ENCODE measurements at places on chromosomes 1 and 21.

DNA sequence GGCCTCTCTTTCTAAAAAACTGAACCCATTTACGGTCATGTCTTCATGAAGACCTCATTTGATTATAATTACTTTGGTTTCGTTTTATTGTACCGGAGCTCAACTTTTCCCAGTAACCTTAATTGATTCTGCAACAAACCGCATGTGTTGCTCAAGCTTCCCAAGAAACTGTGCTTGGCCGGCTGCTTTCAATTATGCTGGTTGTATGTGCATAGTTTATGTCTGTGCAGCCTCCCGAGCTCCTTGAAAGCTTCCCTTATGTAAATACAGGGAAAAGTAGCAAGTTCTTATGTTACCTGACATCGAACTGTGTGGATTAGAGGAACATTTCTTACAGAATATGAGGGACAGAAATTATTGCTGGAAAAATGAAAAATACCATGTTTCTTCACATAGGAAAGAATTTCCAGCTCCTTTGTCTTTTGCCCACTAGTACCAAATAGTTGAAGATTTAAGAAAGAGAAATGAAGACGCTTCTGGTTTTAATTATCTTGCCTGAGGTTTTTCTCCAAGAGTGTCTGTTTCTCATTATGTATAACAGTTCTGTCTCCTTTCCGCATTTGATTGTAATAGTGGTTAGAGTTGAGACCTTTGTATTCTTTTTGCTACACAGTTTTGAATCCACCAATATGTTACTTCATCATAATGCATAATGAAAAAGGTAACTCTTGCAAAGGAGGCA, 2.1 kb downstream of the VCAM1 start:
- DNase-seq: no peak

DNA sequence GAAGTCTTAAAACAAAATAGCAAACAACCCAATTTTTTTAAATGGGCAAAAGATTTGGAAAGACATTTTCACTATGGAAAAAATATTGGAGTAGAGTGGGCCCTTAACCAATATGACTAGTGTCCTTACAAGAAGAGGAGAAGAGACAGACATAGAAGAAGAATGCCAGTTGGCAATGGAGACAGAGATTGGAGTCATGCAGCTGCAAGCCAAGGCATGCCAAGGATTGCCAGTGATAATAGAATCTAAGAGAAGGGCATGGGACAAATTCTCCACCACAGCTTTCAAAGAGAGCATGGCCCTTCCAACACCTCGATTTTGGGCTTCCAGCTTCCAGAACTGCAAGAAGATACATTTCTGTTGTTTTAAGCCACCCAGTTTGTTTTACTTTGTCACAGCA, 92.7 kb downstream of the RGS2 start:
- no peak for DNase-seq

DNA sequence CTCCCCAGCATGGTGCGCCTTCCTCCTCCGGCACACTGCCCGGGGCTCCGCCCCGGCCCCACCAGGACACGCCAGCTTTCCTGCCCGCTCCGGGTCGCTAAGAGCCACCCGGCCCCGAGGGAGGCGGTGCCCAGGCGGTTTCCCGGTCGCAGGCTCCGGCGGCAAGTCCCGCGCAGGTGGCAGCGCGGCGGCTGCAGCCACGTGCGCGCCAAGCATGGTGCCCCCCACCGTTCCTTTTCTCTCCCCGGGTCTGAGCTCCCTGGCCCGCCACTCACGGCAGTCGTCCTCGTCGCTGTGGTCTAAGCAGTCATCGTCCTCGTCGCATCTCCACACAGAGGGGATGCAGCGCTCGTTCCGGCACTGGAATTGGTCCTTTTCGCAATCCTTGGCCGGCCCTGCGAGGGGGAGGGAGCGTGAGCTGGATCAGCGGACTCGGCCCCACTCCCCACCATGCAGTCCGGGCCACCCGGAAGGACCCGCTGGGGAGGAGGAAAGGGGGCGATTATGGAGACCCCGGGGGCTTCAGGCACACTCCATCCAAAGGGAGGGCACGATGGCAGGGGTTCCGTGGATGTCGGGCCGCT, 1.2 kb downstream of the LRP8 start:
- no peak for DNase-seq

GRCh38 chr1:153816283-153816889, 41.2 kb downstream of the SLC27A3 start:
- DNase-seq: no peak

DNA sequence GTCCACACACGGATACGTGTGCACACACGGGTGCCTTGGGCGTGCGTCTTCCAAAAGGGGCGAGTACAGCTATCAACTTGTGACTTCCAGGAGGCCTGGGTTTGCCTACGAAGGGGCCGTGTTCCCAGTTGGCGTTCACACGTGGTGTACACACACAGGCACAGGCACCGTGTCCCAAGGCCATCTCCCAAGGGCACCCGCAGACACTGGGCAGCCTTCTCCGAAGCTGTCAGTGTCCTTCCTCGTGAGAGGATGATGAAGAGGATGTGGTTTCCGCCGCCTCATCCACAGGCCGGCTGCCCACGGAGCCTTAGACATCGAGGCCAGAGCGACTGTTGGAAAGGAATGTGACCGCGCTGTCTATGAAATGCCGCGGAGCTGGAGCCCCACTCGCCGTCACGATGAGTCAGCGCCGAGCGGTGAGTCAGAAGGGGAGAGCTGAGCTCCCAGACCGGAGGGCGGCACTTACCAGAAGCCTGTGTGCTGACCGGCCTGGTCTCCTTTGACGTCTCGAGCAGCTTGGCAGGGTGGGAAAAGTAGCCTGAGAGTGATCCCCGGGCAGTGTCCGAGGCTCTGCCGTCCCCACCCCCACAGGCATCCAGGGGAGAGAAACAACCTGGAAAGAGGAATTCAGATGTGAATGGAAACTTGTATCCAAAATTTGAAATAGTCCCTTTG, 141.4 kb upstream of the ARHGEF16 start:
- peak; percentile 84 for DNase-seq

GRCh38 chr21:41211060-41211805, 43.3 kb downstream of the BACE2 start:
- no peak for DNase-seq

- no peak for DNase-seq
Observed at GRCh38 chr1:165787741-165788140, 19.1 kb upstream of the TMCO1 start.

- DNase-seq: no peak
Observed at GRCh38 chr1:247175458-247175857, 3.6 kb upstream of the ZNF124 start.

DNA sequence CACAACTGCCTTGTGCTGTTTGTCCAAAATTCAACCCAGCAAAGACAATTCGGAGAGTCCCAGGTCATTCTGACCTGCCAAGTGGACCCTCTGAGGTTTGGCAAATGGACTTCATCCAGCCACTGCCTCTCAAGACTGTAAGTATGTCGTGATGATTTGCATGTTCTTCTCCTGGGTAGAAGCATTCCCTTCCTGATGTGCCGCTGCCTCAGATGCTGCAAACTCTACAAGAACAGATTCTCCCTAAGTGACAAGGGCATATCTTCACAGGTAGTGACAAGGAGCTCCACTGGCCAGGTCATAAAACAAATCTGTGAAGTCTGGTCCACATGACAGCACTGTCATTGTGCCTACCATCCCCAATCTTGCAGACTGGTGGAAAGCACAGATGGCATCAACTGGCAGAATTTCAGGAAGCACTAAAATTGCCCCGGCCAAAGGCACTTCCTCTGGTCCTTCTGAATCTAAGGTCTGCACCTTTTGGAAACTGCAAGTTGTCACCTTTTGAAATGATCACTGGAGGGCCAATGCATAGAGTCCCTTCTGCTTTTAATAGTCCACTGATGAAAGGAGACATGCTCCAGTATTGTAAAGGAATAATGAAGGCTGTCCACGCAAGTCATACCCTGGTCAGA, 27.4 kb downstream of the POFUT2 start:
- DNase-seq: no peak

GRCh38 chr1:161258439-161259344, at the start of gene PCP4L1:
PCP4L1 (plus strand) TSS chr1:161258745; CDS start chr1:161258975, 230 bp downstream.
- DNase-seq: peak; percentile 68

DNA sequence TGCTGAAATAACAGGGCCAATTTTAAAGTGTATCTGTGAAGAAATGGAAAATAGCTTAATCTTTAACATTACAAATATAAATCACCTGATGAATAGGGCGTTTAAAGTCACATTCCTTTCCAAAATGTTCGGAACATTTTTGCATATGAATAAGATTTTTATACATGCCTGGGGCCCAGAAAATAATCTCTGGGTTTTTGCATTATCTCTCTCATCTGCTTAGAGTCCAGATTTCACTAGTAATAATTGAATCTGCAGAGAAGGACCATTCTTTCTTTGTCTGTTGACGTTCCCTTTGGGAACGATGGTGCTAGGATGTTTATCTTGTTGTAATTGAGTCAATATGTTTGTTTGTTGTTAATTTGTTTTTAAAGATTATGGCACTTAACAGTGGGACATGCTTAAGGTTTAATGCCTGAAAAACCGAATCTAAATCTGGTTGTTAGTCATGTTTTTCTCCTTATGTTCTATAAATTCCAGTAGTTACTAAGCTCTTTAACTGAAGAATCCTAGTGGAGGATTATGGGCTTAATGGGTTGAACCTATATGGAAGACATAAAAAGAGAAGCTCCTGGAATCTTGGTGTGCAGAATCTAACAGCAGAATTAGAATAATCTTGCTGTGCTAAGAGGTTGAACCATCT, 140.6 kb downstream of the VPS13D start:
- no peak for DNase-seq

DNA sequence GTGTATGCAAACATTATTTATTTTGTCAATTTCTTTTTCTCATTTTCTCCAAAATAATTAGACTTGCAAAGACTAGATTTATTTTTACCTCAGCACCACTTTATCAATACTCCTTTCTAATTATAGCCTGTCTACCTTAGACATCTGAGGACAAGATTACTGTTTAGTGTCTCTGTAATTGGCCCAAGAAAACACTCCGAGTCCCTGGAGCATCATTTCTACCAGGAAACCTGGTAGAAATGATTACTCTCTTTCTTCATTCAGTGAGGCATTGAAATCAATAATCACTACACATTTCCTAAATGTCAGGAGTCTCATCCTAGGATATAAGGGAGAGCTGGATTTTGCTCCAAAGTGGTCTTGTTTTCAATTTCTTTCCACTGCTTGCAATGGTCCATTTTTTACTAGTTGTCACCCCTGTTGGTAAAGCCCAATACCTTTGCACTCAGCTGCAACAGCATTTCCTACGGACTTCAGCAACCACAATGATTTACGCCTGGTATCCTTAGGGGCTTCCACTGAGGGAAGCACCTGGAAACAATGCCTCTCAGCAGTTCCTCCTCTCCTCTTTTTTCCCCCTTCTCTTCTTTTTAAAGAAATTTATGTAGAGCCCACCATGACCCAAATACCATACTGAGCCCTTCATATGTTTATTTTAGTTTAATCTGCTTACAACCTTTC, 64.6 kb downstream of the GRIK1 start:
- DNase-seq: no peak

GRCh38 chr1:227885648-227886502, 61.9 kb downstream of the WNT9A start:
- DNase-seq: no peak

DNA sequence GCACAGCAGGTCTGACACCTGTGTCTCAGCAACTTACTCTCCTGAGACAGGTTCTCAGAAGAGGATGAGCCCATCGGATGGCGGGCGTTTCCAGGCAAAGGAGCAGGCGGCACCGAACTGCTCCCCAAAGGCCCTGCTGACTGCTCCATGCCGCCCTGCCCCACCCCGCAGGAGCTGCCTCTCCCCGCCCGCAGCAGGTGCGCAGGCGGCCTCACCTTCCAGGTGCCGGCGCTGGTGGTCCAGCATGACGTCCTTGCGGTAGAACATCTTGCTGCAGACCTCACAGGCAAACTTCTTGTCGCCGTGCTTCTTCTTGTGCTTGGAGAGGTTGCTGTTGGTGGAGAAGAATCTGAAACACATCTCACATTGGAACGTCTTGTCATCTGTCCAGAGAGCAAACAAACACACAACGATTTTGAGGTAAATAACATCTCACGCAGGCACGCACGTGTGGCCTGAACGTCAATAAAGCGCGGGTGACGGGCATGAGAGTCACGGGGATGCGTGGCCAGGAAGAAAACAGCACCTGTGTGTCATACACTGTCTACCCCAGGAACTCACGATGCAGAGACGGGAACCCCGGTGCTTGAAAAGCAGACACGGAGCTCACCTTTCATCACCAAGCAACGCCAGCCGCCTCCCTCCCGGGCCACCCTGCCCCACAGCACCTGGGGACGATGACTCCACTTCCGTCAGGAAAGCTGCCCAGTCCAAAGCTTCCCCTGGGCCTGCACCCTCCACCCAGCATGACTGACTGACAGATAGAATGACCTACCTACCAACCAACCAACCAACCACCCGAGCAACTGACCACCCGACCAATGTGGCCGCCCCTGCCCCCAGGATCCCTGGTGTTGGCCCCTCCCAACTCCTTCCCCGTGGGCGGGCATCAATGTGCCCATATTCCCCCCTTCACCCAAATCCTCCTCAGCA, 50.9 kb downstream of the PRDM15 start:
- DNase-seq: no peak

DNA sequence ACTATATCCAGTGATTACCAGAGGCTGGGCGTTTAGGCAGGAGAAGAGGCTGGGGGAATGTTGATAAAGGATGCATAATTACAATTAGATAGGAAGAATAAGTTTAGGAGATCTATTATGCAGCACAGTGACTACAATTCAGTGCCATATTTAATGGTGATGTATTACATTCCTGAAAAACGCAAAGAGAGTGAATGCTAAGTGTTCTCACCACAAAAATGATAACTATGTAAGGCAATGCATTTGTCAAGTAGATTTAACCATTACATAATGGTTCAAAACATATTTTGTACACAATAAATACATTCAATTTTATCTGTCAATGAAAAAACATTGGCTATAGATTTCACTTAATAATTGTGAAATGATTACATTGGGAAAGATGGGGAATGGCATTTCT, 548.9 kb downstream of the NUF2 start:
- no peak for DNase-seq

- no peak for DNase-seq
Observed at GRCh38 chr1:236948996-236949395, 55.2 kb downstream of the MT1HL1 start.

DNA sequence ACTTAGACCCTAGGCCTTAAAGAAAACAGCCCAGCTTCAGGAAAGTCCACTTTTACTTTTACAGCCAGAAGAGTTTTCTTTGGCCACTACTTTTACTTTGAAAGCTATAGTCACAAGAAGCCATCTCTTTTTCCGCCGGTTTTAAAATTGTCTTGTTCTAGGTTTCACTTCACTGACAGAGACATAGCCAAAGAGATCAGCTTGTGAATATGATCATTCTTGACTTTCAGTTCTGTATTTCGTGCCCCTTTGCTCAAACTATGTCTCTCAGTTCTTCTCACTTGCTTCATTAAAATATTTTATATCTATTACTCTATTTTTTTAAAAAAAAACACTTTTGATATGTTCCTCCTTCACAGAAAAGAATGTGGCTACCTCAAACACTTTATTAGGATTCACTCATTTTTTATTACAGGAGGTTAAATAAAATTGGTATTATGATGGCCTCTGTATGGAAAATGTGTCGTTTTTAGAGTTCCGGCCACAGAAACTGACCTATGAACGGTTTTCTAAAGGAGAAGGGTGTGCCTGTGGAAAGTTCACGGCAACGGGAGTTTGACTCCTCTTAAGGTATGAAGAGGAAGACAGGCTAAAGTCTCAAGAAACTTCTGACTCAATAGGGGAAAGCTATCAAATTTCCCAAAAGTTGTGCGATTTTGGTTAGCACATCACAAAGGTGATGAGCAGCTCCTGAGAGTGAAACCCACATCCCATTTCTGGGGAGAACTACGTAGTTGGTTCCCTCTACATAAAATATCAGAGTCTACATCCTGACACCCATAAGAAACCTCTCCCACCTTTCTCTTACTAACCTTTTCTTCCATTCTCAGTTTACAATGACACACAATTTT, 1.2 kb downstream of the MCOLN2 start:
- peak; percentile 43 for DNase-seq
